Gastrocnemius medialis (tissue), 4 donors: ENCODE measurements at places on chromosomes 12 and 14. TPM values are rescaled to one million over a fixed set of nuclear protein-coding genes. Genes with fewer than 3 reads are reported as not detected.

GRCh38 chr14:104318558-104319490 is 180.4 kb downstream of the KIF26A start:
- no peak overlapping the region for H3K4me3 ChIP-seq
- no peaks in the 10 kb centered on the region for H3K4me1 ChIP-seq
- DNase-seq: no peak
- H3K27me3 ChIP-seq: peaks cover 14% of the 10 kb centered on the region
- no peak overlapping the region for H3K27ac ChIP-seq
- no peaks in the 10 kb centered on the region for H3K36me3 ChIP-seq

TMEM52B gene
- not detected for total RNA-seq

DNA sequence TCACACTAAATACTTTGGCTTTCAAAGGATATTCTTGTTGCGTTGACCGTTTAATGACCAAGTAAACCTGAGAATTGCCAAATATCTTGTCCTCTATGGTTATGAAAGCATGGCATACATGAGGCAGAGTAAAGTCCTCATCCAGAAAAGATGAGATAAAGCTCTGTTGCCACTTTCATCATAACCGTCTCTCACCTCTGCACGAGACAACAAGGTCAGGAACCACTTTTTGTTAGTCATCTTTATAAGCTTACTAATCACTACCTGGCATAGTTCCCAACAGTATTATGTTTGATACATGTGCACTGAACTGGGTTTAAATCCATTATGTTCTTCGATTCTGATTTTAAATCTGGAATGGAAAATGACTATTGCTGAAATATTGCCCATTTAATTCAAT is 31.3 kb downstream of the PTPRB start:
- peak overlapping the region; percentile 55 for H3K4me3 ChIP-seq
- no peak overlapping the region for H3K27ac ChIP-seq
- peaks cover 3% of the 10 kb centered on the region for H3K4me1 ChIP-seq
- no peak for DNase-seq
- peaks cover 17% of the 10 kb centered on the region for H3K27me3 ChIP-seq
- H3K36me3 ChIP-seq: no peaks in the 10 kb centered on the region

GRCh38 chr12:6792522-6793201 is 3.3 kb downstream of the CD4 start:
- peak; percentile 25 for DNase-seq
- no peaks in the 10 kb centered on the region for H3K4me1 ChIP-seq
- H3K27ac ChIP-seq: no peak overlapping the region
- no peak overlapping the region for H3K4me3 ChIP-seq
- H3K27me3 ChIP-seq: no peaks in the 10 kb centered on the region

- H3K27me3 ChIP-seq: no peaks in the 10 kb centered on the region
- H3K4me3 ChIP-seq: no peak overlapping the region
- no peaks in the 10 kb centered on the region for H3K36me3 ChIP-seq
Observed at GRCh38 chr12:132111654-132112304, 32.3 kb downstream of the DDX51 start.

EXOC3L4 gene
- not detected for total RNA-seq

DNA sequence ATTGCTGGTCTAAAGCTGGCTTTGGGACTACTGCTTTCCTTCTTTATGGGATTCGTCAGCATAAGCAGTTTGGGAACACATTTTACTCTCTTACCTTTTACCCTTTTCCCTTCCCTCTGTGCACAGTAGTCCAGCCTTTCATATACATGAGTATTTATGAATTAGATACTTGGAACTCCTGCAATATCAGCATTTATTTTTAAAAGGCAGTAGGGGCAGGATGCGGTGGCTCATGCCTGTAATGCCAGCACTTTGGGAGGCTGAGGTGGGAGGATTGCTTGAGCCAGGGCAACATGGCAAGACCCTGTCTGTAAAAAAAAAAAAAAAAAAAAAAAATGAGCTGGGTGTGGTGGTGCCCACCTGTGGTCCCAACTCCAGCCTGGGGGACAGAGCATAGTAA is 3.0 kb downstream of the NUBPL start:
- no peaks in the 10 kb centered on the region for H3K27me3 ChIP-seq
- peaks cover 10% of the 10 kb centered on the region for H3K4me1 ChIP-seq
- DNase-seq: no peak
- no peak overlapping the region for H3K4me3 ChIP-seq
